Neural progenitor cell (in vitro differentiated cells): ENCODE measurements at places on chromosomes 4 and X.
A peak's percentile ranks its signal among the peaks of the same experiment; 100 is the strongest.

DNA sequence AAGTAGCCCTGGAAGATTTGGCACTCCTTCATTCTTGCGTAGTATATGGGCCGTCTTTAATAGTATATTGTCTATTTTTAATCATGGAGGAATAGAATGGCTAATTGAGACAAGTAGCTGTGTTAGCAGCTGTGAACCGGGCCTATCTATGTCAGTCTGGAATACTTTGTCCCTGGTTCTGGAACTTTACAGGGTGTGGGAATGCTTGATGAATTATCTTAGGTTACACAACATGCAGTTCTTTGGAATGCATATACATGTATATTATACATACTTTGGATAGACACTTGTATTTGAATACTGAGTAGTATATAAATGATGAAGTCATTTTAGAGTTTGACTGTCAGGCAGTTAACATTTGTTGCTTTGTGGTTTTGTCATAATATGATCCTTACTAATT, 37.4 kb downstream of the PDLIM5 start:
- DNase-seq = no peak

DNA sequence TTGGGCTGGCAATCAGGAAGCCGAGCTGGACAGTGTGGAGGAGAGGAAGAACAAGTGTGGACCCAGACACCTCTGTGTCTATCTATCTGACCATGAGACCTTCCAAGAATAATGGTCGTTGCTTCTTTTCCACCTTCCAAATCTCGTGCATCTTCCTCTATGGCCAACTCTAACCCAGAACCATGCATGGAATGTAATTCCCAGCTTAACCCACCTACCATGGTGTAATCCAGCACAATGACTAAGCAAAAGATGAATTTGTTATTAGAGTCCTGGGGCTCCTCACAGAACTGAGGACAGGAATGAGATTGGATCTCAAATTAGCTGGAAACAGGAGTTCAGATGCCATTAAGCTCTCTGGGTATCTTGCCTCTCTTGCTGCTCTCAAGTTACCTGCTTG, 17.4 kb upstream of the TMEM184C start:
- no peak for DNase-seq

- DNase-seq = no peak
Observed at GRCh38 chr4:26727844-26728243, 132.8 kb upstream of the STIM2 start.

GRCh38 chrX:120335289-120335688, 24.0 kb upstream of the TMEM255A start:
- DNase-seq = no peak

GRCh38 chr4:17188125-17188524, 289.7 kb upstream of the LDB2 start:
- peak; percentile 3 for DNase-seq

DNA sequence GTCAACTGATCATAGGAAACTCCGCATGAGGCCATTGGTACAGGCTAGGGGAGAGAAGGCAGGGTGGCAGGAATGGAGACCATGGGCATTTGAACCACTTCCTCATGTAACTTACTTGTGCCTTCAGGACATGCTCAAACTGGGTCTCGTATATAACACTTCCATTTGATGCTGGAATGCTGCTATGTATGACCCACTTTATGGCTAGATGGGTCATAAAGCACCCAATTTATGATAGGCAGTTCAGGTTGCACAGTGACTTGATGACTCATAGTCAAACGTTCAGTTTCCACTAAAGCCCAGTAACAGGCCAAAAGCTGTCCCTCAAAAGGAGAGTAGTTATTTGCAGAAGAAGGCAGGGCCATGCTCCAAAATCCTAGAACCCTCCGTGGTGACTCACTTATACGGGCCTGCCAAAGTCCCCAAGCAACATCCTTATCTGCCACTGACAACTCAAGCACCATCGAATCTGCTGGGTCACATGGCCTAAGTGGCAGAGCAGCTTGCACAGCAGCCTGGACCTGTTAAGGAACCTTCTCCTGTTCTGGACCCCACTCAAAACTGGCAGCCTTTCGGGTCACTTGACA, 236.4 kb downstream of the ZC4H2 start:
- no peak for DNase-seq

DNA sequence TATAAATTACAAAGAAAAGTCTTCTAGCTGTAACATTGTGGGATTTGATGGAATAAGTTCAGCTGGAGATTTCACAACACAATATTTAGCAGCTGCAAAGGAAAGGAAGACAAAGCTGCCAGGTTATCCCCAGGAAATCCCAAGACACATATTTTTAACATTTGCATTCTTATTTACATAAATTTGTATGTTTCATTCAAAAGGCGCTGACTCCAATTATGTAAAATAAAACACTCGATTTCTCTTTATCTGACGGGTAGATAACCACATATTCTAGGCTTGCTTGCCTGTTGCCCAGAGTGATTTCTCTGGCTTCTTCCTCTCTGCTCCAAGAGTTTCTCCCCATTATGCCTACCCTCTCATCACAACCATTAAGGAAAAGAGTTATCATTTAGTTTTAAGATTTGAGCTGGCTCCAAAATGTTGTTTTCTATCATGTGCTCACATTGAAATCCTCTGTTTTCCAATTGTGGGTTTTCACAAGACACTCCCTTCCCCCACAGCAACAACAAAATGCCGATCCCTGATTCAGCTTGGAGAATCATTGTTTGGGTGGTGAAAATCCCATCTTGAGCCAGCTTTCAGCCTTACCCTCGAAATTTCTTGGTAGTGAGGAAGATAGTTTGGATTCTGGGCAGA, 128.2 kb upstream of the RASGEF1B start:
- DNase-seq = peak; percentile 9

GRCh38 chr4:185263419-185263818, 54.0 kb downstream of the SNX25 start:
- no peak for DNase-seq

DNA sequence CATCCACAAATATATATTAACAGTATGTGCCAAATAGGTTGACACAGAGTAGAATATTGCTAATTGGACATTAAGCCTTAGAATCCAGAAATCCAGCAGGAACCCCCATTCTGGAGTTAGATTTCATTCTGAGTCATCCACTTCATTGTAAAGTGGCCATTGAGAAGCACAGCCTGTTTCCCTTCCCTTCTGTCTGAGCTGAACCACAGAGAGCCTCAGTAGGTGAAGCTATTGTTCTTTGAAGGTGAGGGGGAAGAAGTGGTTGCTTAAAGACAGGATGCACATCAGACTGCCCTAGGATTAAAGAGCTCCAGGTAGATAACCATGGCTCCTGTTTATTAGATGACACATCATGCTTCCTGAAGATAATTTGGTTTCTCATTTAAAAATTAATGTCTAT, 30.6 kb upstream of the MCF2 start:
- no peak for DNase-seq
